Motor neuron (in vitro differentiated cells): ENCODE measurements at places on chromosomes 3 and 15.

- peak; percentile 94 for ATAC-seq
Measured at GRCh38 chr15:40081691-40082194, 26.9 kb downstream of the BMF start.

GRCh38 chr3:24288496-24289236 is 206.0 kb downstream of the THRB start:
- no peak for ATAC-seq

- peak; percentile 86 for ATAC-seq
Measured at GRCh38 chr3:192130534-192131132, 596.7 kb downstream of the FGF12 start.

GRCh38 chr15:67063689-67064606 is 1.5 kb upstream of the SMAD3 start:
- ATAC-seq: no peak

DNA sequence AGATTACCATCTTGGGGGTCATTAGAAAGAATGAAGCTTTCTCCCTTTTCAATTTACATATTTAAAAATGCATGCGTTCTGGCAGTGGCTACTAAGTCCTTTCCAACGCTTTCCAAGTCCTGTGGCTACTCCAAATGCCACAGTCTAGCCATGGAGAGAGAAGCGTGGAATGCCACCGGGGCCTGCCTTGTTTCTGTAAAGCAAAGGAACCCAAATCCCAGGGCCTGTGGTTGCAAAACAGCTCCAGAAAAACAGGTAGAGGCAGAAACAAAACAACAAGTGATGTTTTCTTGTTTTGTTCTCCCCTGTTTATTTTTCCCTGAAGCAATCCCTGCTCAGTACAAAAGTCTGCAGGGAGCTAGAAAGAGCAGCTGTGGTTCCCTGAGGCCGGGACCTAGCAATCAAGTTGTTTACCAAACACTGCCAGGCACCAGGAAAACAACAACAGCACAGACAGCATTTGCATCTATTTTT is 85.5 kb downstream of the FOXP1 start:
- ATAC-seq: no peak

DNA sequence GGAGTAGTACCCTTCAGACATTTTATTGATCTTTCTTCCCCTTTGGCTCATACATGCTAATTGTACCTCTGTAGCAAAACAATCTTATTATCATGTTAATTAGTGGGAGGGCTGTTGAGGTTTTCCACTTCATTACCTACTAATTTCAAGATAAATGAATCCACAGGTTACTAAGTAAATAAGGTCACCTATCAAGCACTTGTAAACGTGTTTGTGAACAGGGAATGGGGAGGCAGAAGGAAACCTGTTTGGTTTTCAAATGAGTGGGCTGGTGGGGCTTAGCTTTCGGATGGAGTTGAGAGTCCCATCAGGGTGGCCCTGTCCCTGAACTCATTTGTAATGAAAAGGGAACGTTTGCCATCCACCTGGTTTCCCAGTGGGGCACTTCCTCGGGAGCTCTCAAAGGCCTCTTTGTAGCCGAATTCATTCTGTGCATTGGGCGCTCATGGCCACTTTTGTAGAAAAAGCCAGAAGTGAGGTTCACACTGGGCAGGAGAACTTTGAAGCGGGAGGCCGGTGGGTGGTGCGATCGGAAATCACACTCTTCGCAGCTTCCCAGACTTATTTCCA is 419.8 kb upstream of the NR2F2 start:
- ATAC-seq: no peak

GRCh38 chr15:63251701-63252100 is 25.7 kb upstream of the APH1B start:
- no peak for ATAC-seq

GRCh38 chr3:107222907-107223306 is 154.3 kb upstream of the CCDC54 start:
- no peak for ATAC-seq

DNA sequence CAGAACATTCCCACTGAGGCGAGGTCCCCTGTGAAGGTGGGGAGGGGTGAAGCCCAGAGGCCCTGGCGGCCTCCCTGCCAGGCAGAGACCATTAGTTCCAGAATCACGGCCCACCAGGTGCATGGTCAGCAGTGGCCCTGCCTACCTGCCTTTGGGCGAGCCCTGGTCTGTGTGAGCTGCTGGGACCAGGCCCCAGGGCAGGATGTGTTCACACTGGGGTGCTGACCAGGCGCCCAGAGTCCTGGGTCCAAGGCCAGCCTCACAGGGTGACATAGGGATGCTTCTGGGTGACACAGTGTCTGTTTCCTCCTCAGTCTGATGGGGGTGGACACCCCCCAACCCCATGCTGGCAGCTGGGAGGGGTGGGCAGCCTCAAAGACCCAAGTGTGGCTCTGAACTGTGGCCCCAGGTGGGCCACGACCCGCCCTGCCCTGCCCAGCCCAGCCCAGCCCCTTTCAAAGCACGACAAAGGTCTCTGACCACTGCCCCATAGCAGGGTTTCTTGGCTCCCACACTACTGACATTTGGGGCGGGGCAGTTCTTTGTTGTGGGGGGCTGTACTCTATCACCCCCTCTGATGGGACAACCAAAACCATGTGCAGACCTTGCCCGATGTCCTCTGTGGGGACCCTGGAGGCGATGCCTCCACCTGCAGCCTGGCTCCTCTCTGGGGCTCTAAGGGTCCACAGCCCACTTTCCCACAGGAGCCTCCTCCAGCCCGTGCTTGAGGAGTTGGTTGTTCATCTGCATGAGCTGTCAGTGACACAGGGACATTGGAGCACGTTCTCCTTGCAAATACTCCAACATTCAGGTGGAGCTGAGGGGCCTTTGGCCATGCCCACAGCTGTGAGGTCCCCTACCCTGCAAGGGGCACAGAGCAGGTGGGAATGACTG is 44.8 kb upstream of the SLC41A3 start:
- ATAC-seq: no peak

GRCh38 chr15:89098281-89098680 is 10.0 kb downstream of the ABHD2 start:
- no peak for ATAC-seq

- no peak for ATAC-seq
Measured at GRCh38 chr3:100754563-100755334, 45.5 kb downstream of the TFG start.

GRCh38 chr3:150687613-150688012 is 16.1 kb downstream of the ERICH6 start:
- ATAC-seq: no peak

DNA sequence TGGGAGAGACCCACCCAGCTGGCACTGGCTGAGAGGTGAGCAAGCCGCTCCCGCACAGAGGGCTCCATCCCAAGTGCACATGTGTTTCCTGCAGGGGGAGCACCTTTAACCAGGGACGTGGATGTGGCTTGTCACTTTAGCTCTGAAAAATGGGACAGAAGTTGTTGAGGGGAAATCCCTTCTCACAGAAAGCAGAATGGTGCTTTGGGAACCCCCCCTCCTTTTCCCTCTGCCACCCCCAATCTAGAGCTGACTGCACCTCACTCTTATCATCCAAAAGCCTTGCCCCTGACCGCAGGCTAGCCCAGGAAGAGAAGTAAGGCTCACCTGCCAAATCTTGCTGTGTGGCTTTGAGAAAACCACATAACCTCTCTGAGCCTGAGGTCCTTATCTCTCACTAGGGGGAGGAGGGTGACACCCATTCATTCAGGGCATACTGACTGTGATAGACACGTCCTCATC is 77.9 kb downstream of the RPN1 start:
- no peak for ATAC-seq

- no peak for ATAC-seq
Measured at GRCh38 chr15:78046796-78047341, 30.6 kb downstream of the TBC1D2B start.

DNA sequence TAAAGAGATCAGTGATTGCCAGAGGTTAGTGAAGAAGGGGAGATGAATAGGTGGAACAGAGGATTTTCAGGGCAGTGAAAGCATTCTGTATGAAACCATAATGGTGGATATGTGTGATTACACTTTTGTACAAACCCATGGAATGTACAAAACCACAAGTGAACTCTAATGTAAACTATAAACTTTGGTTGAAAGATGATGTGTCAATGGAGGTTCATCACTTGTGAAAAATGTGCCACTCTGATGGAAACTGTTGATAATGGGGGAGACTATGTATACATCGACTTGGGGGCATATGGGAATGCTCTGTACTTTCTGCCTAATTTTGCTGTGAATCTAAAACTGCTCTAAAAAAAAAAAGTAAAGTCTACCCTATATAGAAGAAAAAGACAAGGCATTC is 68.7 kb upstream of the ARHGEF3 start:
- no peak for ATAC-seq

DNA sequence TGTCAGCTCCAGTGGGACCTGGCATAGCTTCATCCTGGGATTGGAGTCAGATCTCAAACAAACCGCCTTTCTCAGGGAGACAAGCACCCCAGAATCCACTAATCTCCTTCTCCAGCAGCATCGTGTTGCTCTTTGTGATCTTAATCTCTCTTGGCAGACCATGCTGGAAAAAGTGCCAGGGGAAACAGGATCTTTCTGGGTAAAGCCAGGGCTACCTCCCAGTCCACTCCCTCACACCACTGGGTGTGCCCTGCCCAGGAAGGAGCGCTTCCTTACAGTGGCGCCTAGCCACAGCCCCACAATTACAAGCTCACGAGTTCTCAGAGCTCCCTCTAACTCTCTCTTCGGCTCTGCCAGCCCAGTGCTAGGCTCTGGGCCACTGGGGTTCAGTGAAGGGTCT is 32.2 kb downstream of the RPLP1 start:
- ATAC-seq: no peak
